Neural crest cell (in vitro differentiated cells): ENCODE measurements at places on chromosomes 16 and 17. TPM values are rescaled to one million over a fixed set of nuclear protein-coding genes. Genes with fewer than 3 reads are reported as not detected.

The KRTAP17-1 gene
- not detected in 2 replicates for total RNA-seq

The CD300LF gene
- total RNA-seq, result not detected in 2 replicates

The SLC5A2 gene
- total RNA-seq, result not detected in 2 replicates

DNA sequence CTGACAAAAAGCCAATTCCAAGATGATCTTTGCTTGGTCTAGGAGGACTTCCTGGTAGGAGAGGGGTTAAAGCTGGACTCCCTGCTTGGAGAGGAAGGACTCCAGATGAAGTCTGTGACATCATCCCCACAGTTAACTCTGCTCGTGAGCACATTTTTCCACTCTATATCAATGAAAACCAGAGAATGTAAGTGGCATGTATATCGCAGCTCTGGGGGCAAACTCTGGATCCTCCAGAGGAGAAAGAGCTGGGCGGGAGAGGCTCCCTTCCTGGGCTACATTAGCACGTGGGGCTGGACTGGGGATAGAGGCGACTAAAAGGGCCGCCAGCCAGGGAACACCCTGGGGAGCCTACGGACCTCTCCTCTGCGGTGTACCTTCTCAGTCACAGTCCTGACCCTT, 34.1 kb downstream of the HIC1 start:
- H3K27me3 ChIP-seq, result no peaks in the 10 kb centered on the region
- H3K4me3 ChIP-seq, result peak overlapping the region; percentile 17

DNA sequence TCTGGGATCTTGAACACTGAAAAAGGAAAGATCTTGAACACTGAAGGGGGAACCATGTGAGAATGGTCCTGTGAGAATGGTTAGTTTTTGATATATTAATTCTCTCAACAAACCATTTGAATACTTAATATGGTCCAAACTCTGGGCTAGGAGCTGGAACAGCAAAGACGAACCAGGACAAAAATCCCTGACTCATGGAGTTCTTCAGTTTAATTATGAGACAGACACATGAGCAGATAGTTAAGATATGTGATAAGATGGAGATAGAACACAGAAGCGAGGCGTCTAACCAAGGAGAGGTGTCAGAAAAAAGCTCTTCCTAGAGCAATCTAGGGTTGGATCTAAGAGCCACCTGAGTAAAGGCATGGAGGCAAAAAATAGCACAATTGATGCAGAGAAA, 1.6 kb downstream of the CKLF start:
- no peak for DNase-seq
- no peak overlapping the region for H3K27ac ChIP-seq
- peaks cover 58% of the 10 kb centered on the region for H3K4me1 ChIP-seq
- peaks cover 22% of the 10 kb centered on the region for H3K36me3 ChIP-seq

DNA sequence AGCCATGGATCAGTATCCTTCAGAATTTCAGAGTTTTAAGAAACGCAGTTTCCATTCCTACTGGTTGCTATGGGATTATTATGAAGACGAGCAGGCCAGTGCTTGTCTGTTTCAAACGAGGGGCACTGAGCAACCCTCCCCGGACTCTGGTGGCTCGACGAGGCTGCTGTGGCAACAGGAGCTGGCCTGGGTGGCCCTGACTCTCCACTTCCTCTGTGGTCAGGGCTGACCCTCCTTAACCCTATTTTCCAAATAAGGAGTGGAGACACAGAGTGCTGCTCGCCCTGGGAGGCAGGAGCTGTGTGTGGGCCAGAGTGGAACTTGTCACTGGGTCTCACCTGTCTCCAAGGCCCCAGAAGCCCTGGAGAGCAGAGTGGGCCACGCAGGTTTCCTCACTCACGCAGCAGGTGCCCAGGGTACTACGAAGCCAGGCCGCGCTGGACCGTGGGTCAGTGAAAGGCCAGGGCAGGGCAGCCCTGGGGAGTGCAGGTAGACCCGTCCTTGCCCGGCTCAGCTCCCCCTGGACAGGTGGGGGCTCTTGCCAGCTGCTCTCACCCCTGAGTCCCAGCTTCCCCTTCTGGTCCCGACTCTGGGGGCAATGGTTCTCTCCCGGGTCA, 3.3 kb downstream of the GALNS start:
- H3K4me3 ChIP-seq, result peak overlapping the region; percentile 51
- DNase-seq, result no peak
- no peaks in the 10 kb centered on the region for H3K36me3 ChIP-seq
- H3K27me3 ChIP-seq, result no peaks in the 10 kb centered on the region

DNA sequence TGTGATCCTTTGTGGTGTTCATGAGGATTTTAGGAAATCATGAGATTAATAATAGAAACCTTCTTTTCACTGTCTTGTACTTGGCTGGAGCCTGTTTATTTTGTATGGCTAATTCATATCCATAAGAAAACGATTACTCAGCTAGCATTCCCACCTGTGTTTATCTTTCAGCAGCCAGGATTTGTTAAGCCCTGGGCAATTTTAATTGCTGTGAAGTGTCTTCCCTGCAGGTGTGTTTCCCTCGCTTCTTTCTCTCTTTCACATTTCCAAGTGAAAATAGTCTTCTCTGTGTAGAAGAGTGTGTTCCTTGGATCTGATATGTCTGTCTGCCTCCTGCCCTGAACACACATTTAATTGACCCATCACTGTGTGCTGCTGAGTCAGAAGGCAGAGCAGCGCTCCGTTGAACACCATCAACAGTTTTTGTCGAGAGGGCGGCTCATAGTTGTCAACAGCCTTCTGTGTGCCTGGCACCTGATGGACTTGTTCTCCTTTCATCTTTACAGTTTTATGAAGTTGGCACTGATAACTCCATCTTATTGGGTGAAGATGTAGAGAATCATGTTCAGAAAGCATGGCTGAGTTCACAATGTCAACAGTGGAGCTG, 83.2 kb downstream of the SPECC1 start:
- no peak for DNase-seq
- H3K4me3 ChIP-seq, result no peak overlapping the region
- H3K27ac ChIP-seq, result peak overlapping the region; percentile 78
- H3K27me3 ChIP-seq, result no peaks in the 10 kb centered on the region

DNA sequence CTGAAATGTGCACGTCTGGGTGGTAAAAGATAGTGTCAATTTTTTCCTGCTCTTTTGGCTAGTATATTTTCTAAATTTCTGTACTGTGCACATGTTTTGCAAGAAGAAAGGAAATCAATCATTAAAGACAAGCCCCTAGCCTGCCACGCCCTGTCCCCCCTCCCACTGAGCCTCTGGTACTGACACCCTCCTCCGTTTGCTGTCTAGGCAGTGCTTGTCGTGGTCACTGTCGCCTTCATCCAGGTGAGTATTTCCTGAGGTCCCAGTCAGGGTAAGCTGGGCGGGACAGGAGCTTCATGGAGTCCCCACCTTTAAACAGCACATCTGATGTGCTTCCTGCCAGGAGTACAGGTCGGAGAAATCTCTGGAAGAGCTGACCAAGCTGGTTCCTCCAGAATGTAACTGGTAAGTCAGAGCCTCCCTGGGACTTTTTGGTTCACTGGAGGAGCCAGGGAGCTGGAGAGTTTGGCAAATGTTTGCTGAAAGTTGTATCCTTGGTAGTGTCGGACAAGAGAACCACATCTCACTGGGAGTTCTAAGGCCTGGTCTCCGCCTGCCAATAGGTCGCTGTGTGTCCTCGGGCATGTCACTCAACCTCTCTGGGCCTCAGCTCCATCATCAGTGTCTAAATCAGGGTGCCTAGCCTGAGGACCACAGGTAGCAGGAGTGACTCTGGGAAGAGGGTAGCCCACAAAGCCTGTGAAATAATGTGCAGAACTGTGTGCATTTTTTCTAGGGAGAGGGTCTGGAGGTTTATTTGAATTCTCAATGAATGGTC, 42.2 kb downstream of the ATP2C2 start:
- peaks cover 27% of the 10 kb centered on the region for H3K4me1 ChIP-seq
- H3K4me3 ChIP-seq, result no peak overlapping the region
- no peak overlapping the region for H3K27ac ChIP-seq
- H3K36me3 ChIP-seq, result no peaks in the 10 kb centered on the region

DNA sequence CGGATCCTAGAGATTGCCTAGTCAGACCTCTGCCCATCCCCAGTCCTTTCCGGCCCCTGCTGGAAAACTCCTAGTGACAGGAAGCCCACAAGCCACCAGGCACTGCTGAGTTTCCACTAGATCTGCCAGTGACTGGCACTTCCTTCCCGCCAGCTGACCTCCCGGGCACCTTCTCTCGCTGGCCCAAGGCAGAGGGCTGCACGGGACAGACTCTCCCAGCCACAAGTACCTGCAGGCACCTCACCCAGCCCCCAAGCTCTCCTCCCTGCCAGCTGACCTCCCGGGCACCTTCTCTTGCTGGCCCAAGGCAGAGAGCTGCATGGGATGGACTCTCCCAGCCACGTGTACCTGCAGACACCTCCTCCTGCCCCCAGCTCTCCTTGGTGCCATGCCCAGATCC, 66.3 kb upstream of the DOC2B start:
- H3K27ac ChIP-seq, result no peak overlapping the region
- H3K27me3 ChIP-seq, result peaks cover 3% of the 10 kb centered on the region
- no peak for DNase-seq
- H3K4me1 ChIP-seq, result no peaks in the 10 kb centered on the region

GRCh38 chr16:13906168-13907089, 13.5 kb upstream of the ERCC4 start:
- DNase-seq, result no peak
- peaks cover 4% of the 10 kb centered on the region for H3K27me3 ChIP-seq
- no peaks in the 10 kb centered on the region for H3K36me3 ChIP-seq
- no peak overlapping the region for H3K4me3 ChIP-seq
- no peaks in the 10 kb centered on the region for H3K4me1 ChIP-seq

DNA sequence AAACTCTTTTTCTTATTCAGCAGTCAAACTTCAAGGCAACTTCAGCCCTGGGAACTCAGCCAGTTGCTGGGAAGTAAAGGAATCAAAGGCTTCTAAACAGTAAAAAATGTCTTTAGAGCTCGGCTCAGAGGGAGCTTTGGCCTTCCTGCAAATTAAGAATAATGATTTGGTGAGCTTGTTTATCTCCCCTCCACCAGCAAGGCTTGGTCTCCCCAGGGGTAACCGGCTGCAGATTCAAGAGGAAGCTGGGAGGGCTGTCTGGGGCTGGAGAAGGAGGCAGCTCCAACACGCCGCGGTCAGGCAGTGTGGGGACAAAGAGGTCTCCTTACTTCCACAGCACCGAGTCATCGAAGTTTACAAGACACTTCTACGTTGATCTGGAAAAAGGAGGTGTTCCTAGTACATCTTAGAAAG, 17.7 kb upstream of the DOC2B start:
- peaks cover 19% of the 10 kb centered on the region for H3K27me3 ChIP-seq
- no peak overlapping the region for H3K4me3 ChIP-seq
- peaks cover 3% of the 10 kb centered on the region for H3K36me3 ChIP-seq
- no peaks in the 10 kb centered on the region for H3K4me1 ChIP-seq
- DNase-seq, result no peak
- no peak overlapping the region for H3K27ac ChIP-seq

DNA sequence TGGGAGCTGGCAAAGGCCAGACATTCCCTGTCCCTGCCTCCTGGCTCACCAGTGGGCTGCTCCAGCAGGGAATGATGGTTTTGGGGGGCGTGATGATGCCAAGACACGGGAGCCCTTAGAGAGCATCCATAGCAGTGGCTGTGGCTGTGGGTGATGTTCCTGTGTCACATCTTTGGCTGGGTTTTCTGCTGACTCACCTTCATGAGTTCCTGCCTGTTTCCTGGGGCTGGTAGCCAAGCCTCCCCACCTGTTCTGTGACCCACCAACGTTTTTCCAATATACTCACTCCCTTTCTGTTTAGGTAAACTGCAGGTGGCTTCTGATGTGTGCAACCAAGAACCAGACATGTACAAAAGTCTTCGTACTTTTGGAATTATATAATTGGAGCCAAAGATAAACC, 16.5 kb upstream of the NF1 start:
- H3K4me3 ChIP-seq, result no peak overlapping the region
- no peaks in the 10 kb centered on the region for H3K36me3 ChIP-seq
- DNase-seq, result no peak
- H3K27me3 ChIP-seq, result no peaks in the 10 kb centered on the region
